GM03348 (cell line): ENCODE measurements at places on chromosomes 2 and 18.
A peak's percentile ranks its signal among the peaks of the same experiment; 100 is the strongest.

DNA sequence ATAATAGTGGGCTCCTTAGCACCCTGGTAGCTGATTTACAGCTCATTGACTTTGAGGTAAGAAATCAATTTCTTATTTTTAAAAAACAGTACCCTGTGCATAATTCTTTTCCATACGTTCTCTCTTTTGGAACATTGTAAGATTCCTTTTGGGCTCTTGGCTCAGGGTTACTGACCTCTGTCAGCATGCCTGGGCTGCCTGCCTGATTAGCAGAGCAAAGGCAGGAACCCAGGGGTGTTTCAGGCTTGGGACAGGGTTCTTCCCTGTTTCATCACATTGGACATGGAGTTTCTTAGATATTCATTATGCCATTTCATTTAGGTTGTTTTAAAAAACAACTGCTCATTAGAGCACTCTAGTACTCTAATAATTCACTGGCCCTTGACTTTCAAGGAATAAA is 73.8 kb upstream of the ITM2C start:
- DNase-seq: no peak

DNA sequence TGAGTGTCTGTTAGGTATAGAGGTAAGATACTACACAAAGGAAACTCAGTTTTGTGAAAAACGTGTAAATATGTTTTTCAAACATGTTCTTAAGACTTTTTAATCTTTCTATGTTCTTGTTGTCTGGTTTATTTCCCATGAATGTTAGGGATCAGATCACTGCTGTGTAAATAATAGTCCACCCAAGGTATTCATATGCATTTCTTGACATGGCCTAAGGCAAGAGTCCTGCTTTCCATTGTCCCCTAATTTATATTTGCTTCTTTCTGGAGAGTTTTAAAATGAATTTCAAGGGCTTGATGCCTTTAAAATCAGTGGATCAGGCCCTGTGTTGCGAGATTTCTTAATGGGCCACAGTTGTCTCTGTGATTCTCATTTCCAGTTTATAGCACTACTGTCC is 28.9 kb downstream of the CRIM1 start:
- no peak for DNase-seq

DNA sequence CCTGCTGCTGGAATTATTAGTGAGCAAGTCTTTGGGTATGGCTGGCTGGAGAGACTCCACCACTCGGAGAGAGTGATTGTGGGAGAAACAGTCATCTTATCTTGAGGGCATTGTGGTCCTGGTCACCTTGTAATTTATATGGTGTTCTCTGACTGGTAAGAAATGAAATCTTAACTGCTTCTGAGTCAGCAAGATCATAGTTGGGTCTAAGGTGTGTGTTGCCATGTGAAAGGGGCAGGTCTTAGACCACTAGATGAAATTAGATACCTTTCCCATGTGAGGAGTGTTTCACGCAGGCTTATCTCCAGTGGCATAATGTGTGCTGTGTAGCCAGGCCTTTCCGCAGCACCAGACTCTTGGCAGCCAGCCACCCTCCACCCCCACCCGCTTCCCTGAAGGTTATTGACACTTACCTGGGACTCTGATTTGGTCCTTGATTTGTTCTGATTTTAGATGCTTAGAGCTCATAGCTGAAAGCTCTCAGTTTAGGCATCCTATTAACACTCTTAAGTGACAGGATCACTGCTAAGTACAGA is 7.7 kb downstream of the MAPRE3 start:
- DNase-seq: no peak

DNA sequence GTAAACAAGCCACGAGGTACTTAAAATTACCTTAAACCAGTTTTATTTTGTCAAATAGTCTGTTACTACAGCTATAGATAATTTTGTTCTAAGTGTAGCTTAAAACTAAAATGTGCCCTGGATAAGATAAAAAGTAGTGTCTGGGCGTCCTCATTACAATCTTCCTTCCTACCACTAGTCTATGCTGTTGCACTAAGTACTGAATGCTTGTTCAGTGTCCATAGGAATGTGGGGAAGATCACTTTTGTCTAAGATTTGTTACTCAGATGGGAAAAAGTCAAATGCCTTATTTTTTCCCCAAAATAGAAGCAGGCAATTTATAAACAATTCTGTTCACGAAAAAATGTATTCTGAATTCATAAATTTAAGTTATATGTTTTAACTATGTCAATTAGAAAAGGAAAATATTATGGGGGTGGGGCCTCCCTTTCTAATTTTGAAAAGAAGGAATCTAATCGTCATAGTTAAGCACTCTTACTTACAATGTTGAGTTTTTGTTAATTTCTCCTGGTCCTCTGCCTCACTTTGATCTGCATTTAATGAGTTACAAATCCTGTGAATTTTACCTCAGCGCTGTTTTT is 140.4 kb upstream of the VRK2 start:
- peak; percentile 84 for DNase-seq

GRCh38 chr2:167814881-167815718 is 432.3 kb downstream of the STK39 start:
- DNase-seq: no peak

DNA sequence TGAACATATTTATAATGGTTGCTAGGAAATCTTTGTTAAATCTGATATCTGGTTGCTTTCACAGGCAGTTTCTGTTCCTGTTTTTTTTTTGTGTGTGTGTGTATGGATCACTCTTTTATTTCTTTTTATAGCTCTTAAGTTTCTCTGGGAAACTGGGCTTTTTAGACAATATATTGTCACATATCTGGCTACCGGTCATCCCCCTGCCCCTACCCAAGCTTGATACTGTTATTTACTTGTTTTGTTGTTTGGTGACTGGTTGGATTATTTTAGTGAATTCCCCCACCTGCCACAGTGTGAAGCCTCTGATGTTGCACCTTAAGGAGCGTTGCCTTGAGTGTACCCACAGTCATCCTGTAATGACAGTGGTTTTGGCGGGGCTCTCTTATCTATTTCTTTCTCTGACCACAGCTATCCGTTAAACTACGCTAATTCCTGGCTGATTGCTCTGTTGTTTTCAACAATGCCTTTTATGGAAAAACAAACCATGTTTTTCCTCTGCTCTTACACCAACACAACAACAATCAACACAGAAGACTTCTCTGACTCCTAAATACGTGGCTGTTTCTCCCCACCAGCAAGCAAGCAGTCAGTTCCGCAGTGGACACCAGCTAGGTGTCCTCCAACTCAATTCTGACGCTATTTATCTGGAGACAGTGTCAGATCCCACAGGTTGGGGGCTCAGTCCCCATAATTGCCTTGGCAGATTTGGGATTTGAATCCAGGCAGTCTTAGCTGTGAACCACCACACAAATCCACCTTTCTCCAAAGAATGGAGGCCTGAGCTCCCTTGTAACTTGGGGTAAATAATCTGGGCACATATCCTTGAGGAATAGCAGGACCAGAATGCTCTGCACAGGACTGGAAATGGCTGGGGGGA is 10.9 kb downstream of the GNLY start:
- DNase-seq: no peak

- DNase-seq: no peak
Observed at GRCh38 chr2:98155716-98156115, 68.7 kb downstream of the VWA3B start.

- DNase-seq: no peak
Observed at GRCh38 chr2:191573216-191573615, 104.7 kb upstream of the NABP1 start.
